Epithelial cell of esophagus (primary cell): ENCODE measurements at places on chromosomes 3 and 15.

DNA sequence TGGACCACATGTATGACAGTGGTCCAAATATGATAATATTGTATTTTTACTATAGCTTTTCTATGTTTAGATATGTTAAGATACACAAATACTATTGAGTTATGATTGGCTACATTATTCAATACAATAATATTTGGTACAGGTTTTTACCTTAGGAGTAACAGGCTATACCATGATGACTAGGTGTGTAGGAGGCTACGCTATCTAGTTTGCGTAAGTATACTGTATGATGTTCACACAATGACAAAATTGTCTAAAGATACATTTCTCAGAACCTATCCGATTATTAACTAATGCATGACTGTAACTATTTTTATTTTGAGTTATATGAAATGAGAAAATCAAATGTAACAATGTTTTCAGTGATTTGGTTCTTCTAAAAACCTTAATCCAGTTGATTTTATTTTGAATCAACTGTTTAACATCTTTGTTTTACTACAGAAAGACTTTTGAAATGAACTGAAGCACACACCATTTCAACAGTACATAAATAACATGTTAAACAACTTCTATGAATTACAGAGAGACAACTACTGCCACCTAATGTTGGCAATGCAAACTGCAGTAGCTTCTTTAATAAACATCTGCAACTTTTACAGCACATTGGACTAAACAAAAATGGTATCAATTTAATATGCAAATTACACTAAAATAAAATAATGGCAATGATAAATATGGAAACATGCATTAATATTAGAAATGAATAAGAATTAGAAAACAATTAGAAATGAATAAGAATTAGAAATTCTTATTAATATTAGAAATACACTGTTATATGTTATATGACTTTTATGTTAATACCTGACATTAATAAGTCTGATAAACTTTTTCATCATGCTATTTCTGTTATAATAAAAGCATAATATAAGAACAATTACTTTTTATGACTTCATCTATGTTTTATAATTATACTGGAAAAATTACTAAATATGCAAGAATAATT, 255.7 kb downstream of the MBNL1 start:
- DNase-seq, result peak; percentile 70

- DNase-seq, result no peak
These were observed 491.8 kb downstream of the MECOM start for GRCh38 chr3:169171739-169172138.

DNA sequence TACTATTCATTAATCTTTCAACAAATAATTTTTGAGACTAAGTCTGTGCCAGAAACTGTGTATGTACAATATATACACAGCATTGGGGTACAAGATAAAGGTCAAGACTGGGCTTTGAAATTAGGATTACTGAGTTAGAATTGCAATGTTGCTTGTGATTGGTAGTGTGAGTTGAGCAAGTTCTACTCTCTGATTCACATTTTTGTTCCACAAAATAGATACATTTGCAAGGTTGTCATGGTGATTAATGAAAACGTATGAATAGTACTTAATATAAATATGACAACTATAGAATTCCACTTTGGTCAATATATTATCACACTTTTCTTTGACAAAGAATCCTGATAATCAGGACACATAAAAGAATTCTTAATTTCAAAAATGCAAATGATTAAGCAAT, 314.6 kb downstream of the GBE1 start:
- no peak for DNase-seq

DNA sequence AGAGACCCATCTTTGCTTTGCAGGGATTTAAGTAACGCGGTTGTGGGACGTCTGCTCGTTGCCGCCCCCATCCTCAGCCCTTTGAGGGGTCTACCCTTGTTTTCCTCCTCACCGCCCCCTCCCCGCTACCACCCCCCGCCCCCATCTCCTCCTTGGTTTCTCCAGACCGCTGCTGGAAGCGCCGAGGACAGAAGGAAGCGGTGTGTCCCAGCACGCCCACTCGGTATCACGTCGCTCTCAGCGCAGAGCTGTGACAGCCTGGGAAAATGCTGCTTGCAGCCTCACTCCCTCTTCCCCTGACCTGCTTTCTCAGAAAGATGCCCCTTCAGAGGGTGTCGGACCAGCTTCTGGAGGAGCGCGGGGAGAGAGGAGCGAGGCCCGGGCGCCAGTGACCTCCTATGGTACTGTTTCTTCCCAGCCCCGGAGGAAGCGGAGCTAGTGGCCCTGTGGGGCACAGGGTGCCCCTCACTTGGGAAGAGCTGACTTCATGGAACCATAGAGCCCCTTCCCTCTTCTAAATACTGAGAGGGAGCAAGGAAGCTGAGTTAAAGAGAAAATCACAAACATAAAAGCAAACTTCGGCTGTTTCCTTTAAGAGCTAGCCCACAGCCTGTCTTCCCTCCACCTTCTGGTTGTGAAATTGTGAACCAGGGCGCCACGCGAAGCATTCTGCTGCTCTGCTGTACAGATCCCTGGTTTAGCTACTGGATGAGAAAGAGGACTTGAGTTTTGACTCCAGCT, 698 bp downstream of the IL1RAP start:
- DNase-seq, result peak; percentile 64

GRCh38 chr15:43896543-43896942, 69.7 kb downstream of the WDR76 start:
- DNase-seq, result no peak

- peak; percentile 48 for DNase-seq
These were observed 337.2 kb upstream of the DNAJC19 start for GRCh38 chr3:181326637-181327223.
